Breast epithelium (tissue), 4 donors: ENCODE measurements at places on chromosomes 3 and 15. TPM values are rescaled to one million over a fixed set of nuclear protein-coding genes. Genes with fewer than 3 reads are reported as not detected.

- no peak for DNase-seq
Measured at GRCh38 chr15:89205991-89206585, 15.3 kb downstream of the RLBP1 start.

DNA sequence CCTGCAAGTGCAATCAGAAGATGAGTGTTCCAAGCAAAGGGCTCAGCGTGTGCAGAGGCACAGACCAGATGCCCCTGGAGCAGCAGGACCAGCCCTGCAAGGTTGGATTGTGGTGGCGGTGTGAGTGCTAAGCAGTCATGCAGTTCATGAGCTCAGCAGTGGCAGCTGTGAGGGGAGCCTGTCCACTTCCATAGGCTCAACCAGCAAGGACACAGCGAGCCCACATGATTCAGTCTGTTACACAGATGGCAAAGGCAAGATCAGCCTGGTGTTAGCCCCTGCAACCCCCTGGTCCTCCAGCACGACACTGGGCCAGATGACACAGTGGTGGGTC lies 95.9 kb upstream of the PRR23E start:
- DNase-seq = no peak

GRCh38 chr3:114392831-114393230 lies 99.0 kb downstream of the TIGIT start:
- no peak for DNase-seq

GRCh38 chr15:77749236-77749997 lies 116.7 kb upstream of the LINGO1 start:
- DNase-seq = no peak

- no peak for DNase-seq
Measured at GRCh38 chr3:183896610-183897009, 11.9 kb upstream of the PARL start.

The ANKRD34C gene
- not detected for total RNA-seq

The SUCNR1 gene
- 1.3 TPM for total RNA-seq

DNA sequence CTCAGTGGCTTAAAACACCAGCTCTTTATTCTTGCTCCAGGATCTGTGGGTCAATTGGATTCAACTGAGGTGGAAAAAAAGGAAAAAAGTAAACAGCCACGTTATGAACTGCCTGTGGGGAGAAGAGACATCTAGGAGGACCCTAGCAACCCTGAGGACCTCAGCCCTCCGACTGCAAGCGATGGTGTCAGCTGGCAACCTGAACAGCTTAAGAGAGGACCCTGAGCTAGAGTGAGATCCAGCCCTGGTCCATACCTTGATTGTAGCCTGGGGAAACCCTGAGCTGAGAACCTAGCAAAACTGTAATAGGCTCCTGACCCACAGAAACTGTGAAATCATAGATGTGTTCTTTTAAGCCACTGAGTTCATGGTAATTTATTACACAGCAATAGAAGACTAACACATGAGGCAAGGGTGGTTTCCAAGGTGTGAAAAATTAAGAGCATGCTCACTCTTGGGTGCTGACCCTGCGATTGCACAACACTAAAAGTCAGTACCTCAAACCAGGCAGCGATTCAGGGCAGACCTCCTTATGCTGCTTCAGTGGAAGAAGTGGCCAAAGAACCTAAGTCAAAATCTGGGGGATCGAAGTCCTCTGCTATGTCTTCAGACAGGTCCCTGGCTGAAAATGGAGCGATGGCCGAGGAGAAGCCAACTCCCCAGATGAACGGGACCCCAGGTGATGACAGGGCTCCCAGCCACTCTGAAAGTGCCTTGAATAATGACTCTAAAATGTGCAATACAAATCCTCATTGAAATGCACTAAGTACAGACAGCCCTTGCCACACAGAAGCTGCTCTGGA lies 57.7 kb downstream of the GASK1A start:
- DNase-seq = no peak

DNA sequence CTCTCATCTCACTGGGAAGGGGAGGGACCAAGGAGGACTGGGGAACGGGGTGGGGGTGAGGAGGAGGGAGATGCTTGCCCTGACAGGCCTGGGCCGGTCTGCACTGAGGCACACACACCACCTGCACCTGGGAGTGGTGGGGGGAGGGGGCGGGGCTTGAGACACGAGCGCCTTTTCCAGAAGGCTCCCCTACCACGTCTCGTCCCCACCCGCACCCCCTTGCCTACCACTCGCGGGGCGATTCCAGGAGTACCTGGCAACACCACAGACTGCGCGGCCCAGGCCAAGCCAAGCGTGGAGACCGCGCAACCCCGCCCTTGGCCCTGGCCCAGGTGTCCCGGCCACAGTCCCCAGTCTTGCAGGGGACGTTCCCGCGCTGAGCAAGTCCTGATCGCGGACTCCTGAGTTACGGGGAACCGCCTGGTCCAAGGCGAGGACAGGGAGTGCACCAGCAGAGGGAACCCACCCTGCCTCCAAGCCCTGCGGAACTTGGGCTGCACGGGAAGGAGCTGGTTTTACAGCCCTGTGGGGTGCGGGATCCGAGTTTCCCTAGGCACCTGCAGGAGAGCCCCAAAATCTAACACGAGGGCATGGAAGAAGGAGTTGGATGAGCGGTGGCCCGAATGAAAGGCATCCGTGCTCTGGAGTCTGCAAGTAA lies 68.1 kb upstream of the SH3GL3 start:
- no peak for DNase-seq

GRCh38 chr3:171954690-171955383 lies 84.5 kb upstream of the FNDC3B start:
- DNase-seq = no peak

The GPR176 gene
- 4.4 TPM for total RNA-seq

GRCh38 chr15:90099072-90099867 lies 3.0 kb downstream of the IDH2 start:
- DNase-seq = no peak

DNA sequence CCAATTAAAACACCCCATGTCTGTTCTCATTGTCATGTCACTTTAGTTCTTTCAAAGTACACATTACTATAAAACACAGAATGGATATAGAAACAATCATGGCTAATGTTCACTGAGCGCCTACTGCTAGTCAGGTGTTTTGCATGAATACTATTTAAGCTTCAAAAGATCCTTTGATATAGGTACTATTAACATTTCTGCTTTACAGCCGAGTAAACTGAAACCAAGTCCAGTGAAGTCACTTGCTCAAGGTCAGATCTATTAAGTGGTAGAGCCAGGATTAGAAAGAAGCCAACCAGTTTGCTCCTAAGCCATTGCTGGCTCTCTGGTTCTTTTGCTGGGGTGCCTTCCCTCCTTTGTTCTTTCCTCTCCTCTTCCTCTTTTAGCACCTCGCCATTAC lies 32.4 kb upstream of the NMNAT3 start:
- no peak for DNase-seq

DNA sequence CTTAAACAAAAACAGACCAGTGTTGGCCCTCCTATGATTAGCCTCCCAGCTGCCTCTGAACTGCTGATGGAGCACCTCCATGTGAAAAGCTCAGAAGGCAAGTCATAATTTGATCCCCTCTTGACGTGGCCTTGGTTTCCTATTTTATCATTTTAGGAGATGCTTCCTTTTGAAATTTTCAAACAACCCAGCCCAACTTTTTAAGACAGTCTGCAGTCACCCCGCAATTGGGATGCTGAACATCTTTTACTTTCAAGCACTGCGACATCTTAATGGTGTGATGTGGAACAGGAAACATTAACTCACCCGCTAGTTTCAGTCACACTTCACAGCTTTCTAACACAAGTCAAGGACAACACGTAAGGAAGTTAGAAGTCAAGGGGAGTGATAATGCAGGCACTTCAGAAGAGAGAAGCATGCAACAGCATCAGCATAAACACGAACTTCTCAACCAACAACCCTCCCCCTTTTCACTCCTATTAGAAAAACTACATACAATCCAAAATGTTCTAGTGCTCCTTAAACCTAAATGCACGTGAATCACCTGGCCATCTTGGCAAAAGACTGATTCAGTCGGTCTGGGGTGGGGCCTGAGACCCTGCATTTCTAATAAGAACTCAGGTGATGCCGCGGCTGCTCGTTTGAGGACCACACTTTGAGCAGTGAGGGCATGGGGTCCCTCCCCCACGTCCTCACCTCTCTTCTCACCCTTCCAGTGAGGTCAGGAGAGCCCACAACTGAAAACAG lies 161.5 kb downstream of the FOXP1 start:
- no peak for DNase-seq

DNA sequence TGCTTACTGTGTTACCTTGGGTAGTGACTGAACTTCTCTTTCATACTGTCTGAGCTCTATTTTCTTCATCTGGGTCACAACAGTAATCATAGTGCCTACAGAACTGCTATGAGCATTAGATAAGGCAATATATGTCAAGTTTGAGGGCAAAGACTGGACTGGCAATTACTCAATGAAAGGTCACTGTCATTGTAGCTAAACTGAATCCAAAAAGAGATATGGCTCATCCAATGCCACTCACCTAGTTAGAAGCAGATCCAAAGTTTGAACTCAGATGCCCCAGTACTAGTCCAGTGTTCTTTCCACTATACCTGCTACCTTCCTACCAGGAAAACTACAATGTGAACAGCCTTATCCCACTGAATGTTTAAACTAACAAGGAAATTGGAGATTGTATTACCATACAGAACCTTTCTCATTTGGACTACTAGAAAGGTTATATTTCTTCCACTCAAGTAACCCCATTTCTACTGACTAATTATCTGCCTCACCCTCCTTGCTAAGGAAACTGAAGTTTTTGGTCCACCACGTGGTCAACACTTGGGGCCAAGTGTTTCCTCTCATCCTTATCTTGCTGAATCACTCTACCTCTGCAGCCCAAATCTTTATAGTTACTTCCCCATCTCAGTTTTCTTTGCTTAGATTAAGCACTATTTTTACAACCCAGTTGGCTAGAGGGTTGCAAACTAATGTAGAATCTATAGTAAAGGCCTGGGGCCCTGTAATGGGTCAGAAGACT lies 202.3 kb upstream of the LPP start:
- DNase-seq = no peak

The OXTR gene
- total RNA-seq = 250 TPM

The LRRN1 gene
- total RNA-seq = 0.32 TPM
